Heart left ventricle (tissue), 16 donors: ENCODE measurements at places on chromosomes 16 and 17. TPM values are rescaled to one million over a fixed set of nuclear protein-coding genes. Genes with fewer than 3 reads are reported as not detected.

DNA sequence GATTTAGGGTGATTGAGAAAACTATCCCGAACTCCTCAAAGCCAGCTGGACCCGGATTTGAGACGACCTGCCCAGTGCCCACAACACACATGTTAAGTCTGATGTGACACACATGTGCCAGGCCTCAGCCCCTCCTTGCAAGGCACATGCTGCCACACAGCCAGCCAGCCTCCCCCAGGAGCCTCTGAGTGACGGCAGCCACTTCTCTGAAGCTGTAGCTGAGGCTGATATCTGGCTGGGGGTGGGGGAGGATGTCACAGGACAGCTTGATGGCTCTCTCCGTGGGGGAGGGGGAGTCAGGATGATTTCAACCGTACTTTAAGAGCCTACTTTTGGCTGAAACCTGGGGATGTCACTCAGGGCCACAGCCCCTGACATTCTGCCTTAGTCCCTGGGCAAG is 40.9 kb downstream of the SRCIN1 start:
- no peaks in the 10 kb centered on the region for H3K4me1 ChIP-seq
- peaks cover 82% of the 10 kb centered on the region for H3K27me3 ChIP-seq
- DNase-seq, result no peak
- H3K4me3 ChIP-seq, result no peak overlapping the region
- no peaks in the 10 kb centered on the region for H3K36me3 ChIP-seq

- H3K27ac ChIP-seq, result no peak overlapping the region
- DNase-seq, result no peak
- H3K4me1 ChIP-seq, result no peaks in the 10 kb centered on the region
Observed at GRCh38 chr16:87735270-87736007, 30.3 kb downstream of the KLHDC4 start.

DNA sequence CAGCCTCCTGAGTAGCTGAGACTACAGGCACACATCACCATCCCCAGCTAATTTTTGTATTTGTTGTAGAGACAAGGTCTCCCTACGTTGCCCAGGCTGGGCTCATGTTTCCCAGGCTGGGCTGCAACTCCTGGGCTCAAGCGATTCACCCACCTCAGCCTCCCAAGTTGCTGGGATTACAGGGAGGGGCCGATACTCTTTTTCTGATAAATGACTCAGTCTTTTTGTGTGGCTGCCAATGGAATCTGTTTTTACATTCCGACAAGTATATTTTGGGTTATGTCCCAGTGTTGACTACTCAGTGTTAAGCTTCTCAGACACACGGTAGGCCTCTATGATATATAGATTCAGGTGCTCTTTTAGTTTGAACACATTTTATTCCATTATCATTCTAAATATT is 58.1 kb downstream of the SLFN11 start:
- peak overlapping the region; percentile 87 for H3K27ac ChIP-seq
- DNase-seq, result peak; percentile 40
- no peaks in the 10 kb centered on the region for H3K36me3 ChIP-seq
- peaks cover 12% of the 10 kb centered on the region for H3K4me1 ChIP-seq

- H3K4me1 ChIP-seq, result no peaks in the 10 kb centered on the region
- no peak for DNase-seq
- H3K27ac ChIP-seq, result no peak overlapping the region
- H3K27me3 ChIP-seq, result no peaks in the 10 kb centered on the region
- no peaks in the 10 kb centered on the region for H3K36me3 ChIP-seq
Observed at GRCh38 chr17:39826334-39826733, 37.8 kb downstream of the IKZF3 start.

DNA sequence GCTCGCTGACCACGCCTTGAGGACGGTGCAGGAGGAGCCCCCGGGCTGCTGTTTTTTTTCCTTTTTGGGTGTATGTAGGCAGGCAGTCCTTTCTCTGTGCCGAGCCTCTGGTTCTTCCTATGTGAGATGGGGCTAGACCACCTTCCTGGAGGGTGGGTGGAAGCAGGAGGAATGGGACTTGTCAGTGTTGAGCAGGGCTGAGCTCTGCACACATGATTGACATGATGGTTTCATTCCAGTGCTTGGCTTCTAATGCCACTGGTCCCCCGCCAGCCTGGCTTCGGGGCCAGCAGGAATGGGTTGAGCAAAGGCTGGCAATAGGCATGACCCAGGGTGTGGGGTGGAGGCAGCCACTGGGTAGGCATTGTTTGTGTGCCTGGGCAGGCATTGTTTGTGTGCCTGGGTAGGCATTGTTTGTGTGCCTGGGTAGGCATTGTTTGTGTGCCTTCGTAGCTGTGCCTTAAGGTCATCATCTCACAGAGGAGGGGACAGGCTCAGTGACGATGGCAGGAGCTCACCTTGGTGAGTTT is 14.2 kb upstream of the ADCY7 start:
- no peak for DNase-seq
- no peak overlapping the region for H3K27ac ChIP-seq
- H3K4me3 ChIP-seq, result no peak overlapping the region
- H3K27me3 ChIP-seq, result no peaks in the 10 kb centered on the region
- H3K36me3 ChIP-seq, result no peaks in the 10 kb centered on the region
- no peaks in the 10 kb centered on the region for H3K4me1 ChIP-seq

- no peaks in the 10 kb centered on the region for H3K36me3 ChIP-seq
- peak overlapping the region; percentile 26 for H3K27ac ChIP-seq
- DNase-seq, result peak; percentile 18
- H3K4me3 ChIP-seq, result peak overlapping the region; percentile 7
- H3K27me3 ChIP-seq, result no peaks in the 10 kb centered on the region
- H3K4me1 ChIP-seq, result peaks cover 17% of the 10 kb centered on the region
Observed at GRCh38 chr17:55635253-55635914, 87.3 kb downstream of the TMEM100 start.

GRCh38 chr16:88003736-88004135 is 52.5 kb downstream of the BANP start:
- H3K27ac ChIP-seq, result no peak overlapping the region
- H3K4me1 ChIP-seq, result no peaks in the 10 kb centered on the region
- no peak for DNase-seq
- H3K4me3 ChIP-seq, result no peak overlapping the region

GRCh38 chr17:10316801-10317542 is 55.8 kb downstream of the MYH13 start:
- H3K27me3 ChIP-seq, result no peaks in the 10 kb centered on the region
- no peak overlapping the region for H3K27ac ChIP-seq
- H3K4me1 ChIP-seq, result no peaks in the 10 kb centered on the region

DNA sequence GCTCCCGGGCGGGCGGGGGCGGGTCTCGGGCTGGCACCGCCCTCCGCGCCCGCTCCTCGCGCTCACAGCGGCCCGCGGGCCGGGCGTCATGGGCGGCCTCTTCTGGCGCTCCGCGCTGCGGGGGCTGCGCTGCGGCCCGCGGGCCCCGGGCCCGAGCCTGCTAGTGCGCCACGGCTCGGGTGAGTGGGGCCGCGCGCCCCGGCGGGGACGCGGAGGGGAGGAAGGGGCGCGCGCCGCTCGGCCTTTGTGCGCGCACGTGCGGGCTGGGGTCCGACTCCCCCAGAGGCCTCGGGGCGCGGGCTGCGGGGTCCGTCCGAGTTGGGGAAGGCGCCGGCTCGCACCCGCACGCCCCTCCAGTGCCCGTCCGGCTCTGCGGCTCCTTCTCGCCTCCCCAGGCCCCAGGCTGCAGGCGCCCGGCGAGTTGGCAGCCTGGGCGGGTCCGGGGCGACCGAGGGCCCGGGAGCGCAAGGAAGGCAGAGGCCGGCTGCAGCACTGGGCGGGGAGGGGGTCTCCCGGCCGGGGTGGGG is at the start of gene NME4:
TSS of gene NME4 (plus strand) at position 65 of the 527 bp plus-strand sequence. CDS start at position 89, 24 bp downstream.
- no peak for DNase-seq
- H3K27me3 ChIP-seq, result no peaks in the 10 kb centered on the region
- H3K27ac ChIP-seq, result peak within 1 kb of the TSS; percentile 87
- peaks cover 4% of the 10 kb centered on the region for H3K36me3 ChIP-seq

DNA sequence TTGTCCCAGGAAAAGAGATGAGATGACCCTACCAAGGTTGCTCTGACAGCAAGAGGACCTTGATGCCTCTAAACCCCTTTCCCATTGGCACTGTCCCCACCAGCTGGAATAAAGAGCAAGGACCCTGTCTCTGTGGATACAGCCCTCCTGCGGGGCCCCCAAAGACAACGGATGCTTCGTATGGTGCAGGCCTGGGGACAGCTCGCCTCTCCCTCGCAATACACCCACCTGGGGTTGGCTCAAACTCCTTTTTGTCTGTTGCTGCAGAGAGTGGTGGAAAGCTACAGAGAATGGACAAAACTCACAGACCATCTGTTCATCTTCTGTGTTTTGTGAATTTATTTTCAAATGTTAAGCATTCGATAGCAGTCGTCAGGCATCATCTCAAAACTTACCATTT is 27.6 kb upstream of the CACNG3 start:
- DNase-seq, result no peak
- H3K27ac ChIP-seq, result no peak overlapping the region
- no peak overlapping the region for H3K4me3 ChIP-seq
- H3K36me3 ChIP-seq, result no peaks in the 10 kb centered on the region
- H3K4me1 ChIP-seq, result no peaks in the 10 kb centered on the region

DNA sequence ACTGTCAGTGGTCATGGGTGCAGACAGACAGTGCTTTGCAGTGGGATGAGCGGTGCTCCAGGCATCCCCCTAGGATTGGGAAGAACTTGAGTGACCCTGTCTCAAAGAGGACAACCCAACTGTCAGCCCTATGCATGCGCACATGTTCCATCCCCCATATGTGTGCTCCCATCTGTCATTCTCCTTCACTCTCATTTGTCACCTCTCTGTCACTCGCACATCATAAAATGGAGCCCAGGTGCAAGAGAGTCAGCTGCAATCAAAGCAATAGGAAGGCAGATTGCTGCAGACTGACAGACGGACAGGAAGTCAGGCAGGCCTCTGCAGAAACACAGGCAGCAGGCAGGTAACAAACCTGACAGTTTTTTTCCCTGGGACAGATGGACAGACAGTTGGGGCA is 101.8 kb upstream of the CCL1 start:
- no peak for DNase-seq
- H3K27ac ChIP-seq, result no peak overlapping the region

Gene LGALS9
- total RNA-seq, result 18.1 TPM

Gene OR1A1
- total RNA-seq, result not detected

Gene CCL8
- total RNA-seq, result 1.00 TPM

Gene RPH3AL
- total RNA-seq, result 6.7 TPM

Gene OR4D1
- not detected for total RNA-seq

Gene TMEM106A
- total RNA-seq, result 1.3 TPM
